ENCODE measurements at places on chromosomes 1 and 21.

DNA sequence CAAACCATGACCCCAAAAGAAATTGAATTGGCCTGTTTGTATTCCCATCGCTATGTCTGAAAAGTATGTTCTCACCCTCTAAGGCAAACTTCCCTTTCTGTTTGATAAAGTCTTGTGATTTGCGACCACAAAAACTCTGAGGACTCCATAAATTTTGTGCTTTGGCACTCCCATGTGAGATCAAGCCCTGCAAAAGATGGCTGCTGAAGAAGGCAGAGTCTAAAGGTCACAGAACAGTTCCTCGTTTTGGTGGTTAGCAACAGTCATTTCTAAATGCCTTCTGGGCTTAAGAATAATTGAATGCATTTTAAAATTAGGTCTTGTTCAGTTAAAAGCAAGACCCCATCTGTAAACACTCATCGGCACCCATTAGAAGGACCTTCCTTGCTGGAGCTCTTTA is 441.6 kb downstream of the OMA1 start:
- DNase-seq = no peak

- DNase-seq = no peak
Measured at GRCh38 chr21:42475036-42475435, 21.0 kb downstream of the RSPH1 start.

DNA sequence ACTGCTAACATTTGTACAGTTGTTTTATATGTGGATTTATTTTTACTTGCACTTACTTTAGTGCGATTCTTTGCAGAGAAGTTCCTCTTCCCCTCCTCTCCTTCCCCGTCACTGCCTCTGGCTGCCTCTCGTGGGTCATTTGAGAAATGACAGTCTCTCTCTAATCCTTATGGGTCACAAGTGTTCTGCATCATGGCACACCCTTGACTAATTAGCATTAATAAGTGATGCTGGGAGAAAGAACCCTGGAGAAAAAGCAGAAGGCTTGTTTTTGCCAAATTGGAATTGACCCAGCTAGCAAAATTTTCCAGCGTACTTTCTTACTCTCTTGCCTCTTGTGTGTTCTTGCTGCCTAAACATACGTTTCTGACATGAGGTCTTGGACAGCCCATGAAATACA is 301.2 kb downstream of the DUSP10 start:
- no peak for DNase-seq

DNA sequence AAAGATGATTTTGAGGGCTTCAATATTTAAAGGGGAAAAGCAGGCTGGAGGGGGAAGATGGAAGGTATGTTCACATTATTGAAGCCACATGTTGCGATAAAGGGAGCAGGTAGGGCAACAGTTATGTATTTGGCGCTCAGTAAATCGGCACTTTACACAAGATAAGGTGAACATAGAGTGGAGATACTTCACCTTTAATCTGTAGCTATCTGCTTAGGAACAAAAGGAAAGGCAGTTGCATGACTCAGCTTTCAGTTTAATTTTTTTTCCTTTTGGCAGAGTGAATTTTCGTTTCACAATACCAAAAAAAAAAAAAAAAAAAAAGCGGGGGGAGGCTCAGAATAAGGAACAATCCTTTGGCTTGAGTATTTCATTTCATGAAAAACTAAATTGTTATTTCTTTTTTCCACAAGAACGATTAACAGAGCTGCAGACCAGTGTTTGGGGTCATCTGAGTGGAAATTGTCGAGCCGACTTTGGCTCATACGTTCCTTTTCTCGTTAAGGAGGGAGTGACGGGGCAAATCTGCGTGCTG is 1.1 kb upstream of the COQ8A start:
- no peak for DNase-seq

DNA sequence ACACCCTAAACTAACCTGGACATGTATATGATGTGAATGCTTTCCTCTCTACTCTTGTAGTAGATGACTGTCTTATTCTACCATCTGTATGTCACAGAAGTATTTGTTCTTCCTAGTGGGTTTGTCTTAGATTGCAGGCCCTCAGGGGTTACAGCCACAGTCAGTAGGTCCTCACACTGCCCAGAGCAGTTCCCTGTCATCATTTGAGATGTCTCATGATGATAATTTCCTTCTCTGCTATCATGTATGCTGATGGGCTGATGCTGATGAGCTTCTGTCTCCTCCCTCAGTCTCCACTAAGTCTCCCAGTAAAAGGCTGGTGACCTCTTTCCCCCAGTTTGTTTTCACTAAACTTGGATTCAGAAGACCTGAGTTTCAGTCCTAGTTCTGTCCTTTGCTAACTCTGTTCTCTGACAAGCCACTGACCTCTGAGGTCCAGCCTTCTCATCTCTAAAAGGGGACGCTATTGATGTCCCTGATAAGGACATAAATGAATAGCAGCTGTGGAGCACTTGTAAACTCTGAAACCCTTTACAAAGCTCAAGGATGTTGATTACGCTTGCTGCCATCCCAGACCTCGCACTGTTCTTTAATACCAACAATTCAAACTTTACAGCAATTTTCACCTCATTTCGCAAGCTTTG is 3.1 kb upstream of the ETV3 start:
- DNase-seq = no peak

DNA sequence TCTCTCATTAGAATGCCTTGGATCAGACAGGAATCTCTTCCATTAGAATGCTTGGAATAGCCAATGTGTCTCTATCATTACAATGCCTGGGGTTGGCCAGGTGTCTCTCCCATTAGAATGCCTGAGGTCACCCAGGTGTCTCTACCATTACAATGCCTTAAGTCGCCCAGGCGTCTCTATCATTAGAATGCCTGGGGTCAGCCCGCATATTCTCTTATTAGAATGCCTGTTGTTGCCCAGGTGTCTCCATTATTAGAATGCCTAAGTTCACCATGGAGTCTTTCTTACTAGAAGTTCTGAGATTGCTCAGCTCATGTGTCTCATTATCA is 60.2 kb downstream of the RNF187 start:
- DNase-seq = no peak

DNA sequence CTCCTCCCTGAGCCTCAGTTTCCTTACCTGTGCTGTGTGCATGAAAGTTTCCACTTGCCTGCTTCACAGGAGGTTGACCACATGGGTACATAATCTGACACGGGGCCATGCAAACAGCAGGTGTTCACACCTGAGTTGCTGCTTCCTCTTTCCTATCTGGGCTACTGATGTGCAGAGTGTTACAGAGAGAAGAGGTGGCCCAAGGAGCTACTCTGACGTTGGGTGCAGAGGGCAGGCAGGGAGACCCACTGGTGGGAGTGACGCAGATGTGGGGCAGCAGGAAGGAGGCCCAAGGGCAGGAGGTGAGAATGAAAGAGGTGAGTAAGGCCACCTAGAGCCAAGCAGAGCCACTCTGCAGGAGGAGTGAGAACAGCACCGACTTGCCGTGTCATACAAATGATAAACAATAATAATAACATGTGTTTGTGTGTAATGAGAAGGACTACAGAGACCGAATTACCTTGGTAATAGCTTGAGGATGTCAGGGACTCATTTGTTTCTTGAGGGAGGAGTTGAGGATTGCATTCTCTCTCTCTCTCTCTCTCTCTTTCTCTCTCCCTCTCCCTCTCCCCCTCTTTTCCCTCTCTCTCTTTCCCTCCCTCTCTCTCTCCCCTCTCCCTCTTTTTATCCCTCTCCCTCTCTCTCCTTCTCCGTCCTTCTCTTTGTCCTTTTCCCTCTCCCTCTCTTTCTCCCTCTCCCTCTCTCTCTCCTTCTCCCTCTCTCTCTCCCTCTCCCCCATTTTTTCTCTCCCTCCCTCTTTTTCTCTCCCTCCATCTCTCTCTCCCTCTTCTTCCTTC is 87.4 kb upstream of the IGSF21 start:
- DNase-seq = no peak

- DNase-seq = no peak
Measured at GRCh38 chr1:19178734-19179398, 31.2 kb downstream of the UBR4 start.

GRCh38 chr21:41651406-41651805 is 115.4 kb downstream of the RIPK4 start:
- no peak for DNase-seq

- DNase-seq = no peak
Measured at GRCh38 chr1:153534925-153535241, 908 bp downstream of the S100A6 start.

DNA sequence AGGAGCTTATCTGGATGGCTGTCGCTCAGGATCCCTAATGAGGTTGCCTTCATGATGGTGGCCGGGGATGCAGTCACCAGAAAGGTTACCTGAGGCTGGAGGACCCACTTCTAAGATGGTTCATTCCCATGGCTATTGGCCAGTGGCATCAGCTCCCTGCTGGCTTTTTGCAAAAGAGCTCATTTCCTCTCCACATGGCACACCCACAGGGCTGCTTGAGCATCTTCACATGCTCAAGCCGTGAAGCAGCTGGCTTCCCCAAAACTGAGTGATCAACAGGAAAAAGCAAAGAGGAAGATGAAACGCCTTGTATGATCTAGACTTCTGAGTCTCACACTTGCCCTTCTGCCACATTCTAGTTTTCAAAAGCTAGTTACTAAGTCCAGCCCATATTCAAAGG is 124.6 kb upstream of the CXADR start:
- no peak for DNase-seq

GRCh38 chr1:3540876-3541275 is 70.4 kb downstream of the MEGF6 start:
- no peak for DNase-seq

GRCh38 chr1:22915816-22916470 is 56.7 kb downstream of the LACTBL1 start:
- no peak for DNase-seq

DNA sequence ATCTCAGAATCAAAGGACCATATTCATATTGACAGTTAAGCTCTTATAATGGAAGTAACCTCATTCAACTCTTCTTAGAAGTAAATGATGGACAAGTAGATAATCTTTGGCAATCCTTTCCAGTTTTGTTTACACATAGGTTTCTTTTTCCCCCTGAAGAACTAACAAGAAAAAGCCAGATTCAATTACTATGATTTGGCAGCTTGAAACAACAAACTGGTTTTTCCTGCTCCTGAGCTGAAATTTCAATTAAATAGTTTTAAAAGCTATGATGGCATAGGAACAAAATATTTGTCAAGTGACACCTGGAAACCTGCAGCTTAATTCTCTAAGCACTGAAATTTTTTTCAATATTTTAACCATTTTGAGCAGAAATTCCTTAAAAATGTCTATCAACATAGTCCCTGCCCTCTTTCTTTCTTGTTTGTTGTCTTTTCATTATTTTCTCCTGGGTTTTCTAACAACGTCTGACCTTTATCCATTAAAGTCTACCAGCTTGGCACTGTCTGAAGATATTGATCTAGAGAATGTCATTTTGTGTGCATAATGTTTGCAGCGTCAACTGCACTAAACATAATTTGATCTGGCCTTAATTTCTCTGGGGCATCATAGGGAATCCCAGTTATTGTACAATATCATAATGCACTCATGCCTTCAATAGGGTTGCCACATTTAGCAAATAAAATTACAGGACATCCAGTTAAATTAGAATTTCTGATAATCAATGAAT is 4.0 kb upstream of the SLC35A3 start:
- DNase-seq = no peak

DNA sequence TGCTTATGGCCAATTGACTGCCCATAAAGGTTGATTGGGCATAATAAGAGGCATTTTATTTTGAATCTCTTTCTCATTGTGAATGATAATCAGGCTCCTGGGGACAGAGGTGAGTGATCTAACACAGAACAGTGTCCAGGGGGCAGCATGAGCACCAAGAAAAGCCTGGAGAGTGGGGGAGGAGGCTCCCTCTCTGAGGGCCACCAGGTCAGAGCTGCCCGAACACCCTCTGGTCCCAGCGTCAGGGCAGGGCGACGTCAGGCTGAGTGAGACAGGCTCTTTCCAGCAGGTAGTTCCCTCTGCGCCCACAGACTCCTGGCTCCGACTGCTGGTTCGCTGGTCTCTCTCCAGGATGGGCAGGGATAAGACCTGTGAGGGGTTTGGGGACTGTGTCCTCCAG is 250.2 kb upstream of the C1orf174 start:
- DNase-seq = no peak

GRCh38 chr1:53586765-53587164 is 127.6 kb downstream of the DMRTB1 start:
- DNase-seq = no peak

DNA sequence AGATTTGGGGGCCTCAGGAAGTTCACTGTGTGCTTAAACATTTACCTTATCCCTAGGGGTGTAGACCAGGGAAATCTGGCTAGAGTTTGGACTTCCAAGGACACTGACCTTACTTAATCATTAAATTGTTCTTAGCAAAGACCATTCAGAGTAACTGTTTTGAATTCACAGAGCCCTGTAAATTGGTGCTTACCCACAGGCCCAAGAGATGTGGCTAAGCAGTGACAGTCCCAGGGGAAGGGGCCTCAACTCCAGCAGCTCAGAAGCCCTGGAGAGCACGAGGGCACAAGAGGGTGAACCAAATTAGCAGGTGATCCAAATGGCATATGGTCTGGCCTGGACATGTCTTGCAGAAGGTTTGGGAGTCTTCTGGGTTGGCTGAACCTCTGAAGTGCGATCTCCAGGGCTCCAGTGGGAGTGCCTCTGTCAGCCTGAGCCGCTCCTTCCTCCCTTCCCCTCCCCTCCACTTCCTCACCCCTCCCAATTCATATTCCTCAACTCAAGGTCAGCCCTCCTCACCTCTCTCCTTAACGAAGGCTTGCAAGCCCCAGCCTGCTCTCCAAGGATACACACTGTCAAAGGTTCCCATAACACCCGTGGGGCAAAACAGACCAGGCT is 4.3 kb downstream of the PAQR7 start:
- DNase-seq = no peak

GRCh38 chr1:12180315-12180714 is 13.5 kb downstream of the TNFRSF1B start:
- no peak for DNase-seq

- no peak for DNase-seq
Measured at GRCh38 chr1:183580281-183580682, 10.0 kb downstream of the NCF2 start.
